Stimulated activated CD8-positive, alpha-beta memory T cell treated with anti-CD3 and anti-CD28 coated beads, Interleukin-4, amount 100 ng/mL, for 1 hour (primary cell): ENCODE measurements at places on chromosomes 2 and 18.

GRCh38 chr2:127087791-127088495, 19.0 kb downstream of the BIN1 start:
- DNase-seq: no peak

DNA sequence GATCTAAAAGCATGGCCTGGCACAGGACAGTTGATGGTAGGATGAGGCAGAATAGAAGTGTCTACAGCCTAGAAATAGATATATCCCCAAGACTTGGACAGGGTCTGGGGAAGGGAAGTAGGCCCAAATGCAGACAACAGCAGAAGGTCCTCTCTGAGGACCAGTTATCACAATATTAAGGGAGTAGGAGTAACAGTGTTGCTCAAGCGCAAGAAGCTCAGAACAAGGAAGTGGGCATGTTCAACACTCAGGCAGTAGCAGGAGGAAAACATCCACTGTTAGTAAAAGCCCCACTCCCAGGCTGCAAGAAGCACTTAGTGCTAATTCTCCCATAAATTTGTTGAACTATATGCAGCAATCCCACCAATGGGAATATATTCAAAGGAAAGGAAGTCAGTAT, 314.7 kb downstream of the METTL4 start:
- no peak for DNase-seq

- no peak for DNase-seq
Measured at GRCh38 chr2:112480530-112481049, 1.4 kb upstream of the TTL start.

DNA sequence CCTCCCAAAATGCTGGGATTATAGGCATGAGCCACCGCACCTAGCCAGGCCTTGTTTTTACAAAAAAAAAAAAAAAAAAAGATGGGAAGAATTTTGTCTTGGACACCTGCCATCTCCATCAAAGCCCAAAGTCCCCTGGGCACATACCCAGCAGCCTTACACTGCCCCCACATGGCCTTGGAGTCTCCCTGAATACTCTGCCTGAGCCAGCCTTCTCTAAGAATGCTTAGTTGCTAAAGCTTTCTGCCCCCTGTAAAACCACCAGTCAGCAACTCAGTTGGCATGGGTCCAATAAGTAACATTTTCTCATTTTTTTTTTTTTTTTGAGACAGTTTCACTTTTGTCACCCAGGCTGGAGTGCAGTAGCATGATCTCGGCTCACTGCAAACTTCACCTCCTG, 40.6 kb downstream of the SPC25 start:
- no peak for DNase-seq

GRCh38 chr2:174259981-174260380, 11.6 kb upstream of the OLA1 start:
- DNase-seq: no peak

DNA sequence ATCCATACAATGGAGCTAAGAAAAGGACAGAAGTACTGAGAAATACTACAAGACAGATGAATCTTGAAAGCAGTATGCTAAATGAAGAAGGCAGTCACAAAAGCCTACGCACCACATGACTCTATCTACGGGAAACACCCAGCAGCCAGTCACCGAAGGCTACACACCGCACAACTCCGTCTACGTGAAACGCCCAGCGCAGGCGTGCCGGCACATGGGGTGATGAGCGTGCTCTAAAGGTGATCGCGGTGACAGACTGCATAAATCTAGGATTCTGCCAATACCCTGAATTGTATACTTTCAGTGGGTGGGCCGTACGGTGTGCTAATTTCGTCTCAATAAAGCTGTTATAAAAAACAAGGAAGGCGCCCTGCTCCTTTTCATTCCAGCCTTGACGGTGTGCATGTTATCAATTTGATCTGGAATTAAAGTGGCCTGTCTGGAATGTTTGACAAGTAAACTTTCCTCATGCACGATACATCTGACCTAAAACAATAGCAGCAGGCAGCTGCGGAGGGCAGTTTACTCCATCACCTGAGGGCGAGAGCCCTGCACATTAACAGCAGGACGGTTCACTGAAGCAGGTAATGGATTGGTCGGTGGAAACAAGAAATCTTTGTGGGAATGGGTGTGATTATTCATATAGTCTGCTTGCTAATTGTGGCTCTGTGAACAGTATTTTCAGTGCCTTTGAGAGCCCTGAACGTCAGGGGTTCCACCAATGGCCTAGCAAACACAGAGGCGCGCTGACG, 86.2 kb upstream of the SALL3 start:
- no peak for DNase-seq

DNA sequence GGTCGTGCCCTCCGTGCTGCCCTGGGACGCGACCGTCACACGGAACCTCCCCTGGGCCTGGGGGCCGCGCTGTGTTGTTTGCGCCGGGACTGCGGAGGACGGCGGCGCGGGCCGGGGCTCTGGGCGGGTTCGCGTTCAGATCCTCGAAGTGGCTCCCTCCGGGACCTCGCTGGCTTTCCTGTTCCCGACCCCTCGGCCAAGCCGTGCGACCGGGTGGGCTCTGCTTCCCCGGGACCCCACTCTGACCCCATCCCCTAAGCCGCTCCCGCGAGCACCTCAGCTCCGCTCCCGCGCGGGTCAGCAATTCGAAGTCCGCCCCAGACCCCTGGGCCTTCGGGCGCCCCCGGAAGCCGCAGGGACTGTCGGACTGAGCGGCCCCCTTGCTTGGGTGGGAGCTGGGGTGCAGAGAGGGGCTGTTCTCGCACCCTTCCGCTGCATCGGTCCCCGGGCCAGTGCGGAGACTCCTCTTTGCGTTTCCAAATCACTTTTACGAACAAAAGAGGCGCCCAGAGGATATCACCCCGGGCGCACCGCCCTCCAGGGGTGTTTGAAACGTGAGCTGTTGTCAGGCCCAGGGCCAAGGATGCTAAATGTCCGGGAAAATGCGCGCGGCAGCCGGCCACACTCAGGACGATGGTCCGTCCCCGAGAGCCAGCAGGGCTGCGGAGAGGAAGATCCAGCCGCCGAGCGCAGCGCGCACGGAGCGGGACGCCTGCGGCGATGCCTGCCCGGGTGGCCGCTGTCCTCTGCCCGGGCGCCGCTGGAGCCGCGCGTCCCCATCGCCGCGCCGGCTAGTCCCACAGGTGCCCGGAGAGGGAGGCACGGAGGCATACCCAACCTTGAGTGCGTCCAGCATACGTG, 73.5 kb downstream of the ZCCHC2 start:
- DNase-seq: no peak

GRCh38 chr2:2586068-2586776, 255.1 kb upstream of the MYT1L start:
- no peak for DNase-seq

DNA sequence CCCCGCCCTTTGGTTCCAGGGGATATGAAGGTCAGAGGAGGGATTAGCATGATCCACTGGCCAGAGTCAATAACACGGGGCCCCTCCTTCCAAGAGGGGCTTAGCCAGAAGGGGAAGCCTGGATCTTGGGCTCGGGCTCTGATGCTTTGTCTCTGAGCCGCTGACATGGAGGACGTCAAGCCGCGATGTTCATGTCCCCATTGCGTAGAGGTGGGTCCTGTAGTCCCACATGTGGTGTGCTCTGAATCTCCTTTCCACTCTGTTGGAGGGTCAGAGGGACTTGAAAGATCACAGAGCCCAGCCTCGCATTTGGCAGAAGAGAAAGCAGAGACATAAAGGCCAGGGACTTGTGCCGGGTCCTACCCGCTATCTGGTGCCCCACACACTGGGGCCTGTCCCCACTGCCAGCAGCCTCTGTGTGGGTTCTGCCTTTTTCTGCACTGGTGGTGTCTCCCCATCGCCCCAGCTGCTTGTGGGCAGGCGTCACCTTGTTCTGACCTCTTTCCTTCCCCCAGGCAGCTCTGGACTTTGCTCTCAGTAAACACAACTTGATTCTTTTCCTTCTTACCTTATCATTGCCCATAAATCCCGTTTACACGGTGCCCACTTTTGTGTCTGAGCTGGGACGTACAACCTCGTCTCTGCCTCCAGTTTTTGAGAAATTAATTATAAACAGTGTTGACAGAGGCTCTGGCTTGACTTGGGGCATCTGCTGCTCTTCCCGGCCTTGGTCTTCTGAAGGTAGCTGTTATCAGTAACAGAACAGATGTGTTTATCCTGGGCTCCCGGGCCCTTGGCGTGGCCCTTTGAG, 48.8 kb downstream of the SH3BP4 start:
- no peak for DNase-seq

DNA sequence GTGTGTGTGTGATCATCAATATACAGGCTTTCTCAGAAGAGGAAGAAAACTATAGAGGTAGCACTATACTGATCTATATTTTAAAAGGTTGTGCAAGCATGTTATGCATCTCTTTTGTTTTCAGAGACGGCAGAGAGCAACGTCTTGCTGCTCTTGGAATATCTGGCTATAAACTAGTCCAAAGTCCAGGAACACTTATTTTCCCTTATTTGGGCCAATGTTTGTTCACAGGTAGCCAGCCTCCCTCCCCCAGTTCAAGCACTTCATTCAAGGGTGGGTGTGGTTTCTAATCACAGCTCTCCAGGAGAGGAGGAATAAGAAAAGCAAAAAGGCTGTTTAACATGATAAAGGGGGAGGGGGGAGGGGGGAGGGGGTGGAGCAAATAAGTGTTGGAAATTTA, 4.2 kb downstream of the FZD5 start:
- no peak for DNase-seq

DNA sequence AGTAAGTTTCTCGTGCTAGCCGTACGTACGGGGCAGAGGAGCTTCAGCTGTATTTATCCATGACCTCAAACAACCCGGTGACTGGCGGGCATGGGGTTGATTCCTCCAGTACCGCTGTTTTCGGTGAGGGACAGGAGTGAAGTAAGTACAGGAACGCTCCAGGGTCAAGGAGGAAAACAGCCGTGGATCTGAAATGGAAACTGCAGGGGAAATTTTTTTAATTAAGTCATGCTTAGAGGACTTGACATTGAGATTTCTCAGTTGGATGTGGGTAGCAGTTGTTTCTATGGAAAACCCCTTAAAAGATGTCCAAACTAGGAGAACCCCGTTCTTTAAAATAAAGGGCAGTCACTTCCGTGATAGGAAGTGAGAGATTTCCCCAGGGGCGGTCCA, 1.2 kb downstream of the RAB12 start:
- DNase-seq: no peak

GRCh38 chr2:42167458-42167857, 1.7 kb upstream of the EML4 start:
- DNase-seq: no peak

- DNase-seq: no peak
Measured at GRCh38 chr2:134736167-134736880, 17.5 kb upstream of the TMEM163 start.

DNA sequence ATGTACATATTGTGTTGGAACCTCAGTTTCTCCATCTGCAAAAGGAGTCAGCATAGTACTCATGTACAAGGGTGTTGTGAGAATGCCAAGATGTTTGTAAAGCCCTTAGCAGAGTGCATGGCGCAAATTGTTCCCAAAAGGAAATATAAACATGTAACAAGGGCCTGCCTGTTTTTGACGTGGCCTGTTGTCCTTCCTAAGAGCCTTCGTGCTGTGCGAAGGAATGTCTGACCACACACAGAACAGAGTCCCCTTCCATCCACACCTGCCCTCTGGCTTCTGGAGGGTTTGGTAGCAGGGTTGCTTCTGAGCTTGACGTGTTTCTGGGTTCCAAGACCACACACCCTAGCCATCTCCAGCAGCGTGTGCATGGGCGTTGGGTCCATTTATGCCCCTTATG, 34.9 kb downstream of the CABLES1 start:
- DNase-seq: no peak

- DNase-seq: no peak
Measured at GRCh38 chr2:111701266-111701665, 182.7 kb downstream of the ANAPC1 start.

- DNase-seq: no peak
Measured at GRCh38 chr18:70411876-70412435, 123.1 kb downstream of the SOCS6 start.

- DNase-seq: no peak
Measured at GRCh38 chr2:215748446-215748845, 264.9 kb downstream of the MREG start.

- DNase-seq: no peak
Measured at GRCh38 chr2:147026664-147027295, 818.0 kb upstream of the ACVR2A start.

GRCh38 chr2:23423873-23424680, 39.1 kb downstream of the KLHL29 start:
- no peak for DNase-seq

- no peak for DNase-seq
Measured at GRCh38 chr18:71899707-71900472, 644.3 kb downstream of the CBLN2 start.

DNA sequence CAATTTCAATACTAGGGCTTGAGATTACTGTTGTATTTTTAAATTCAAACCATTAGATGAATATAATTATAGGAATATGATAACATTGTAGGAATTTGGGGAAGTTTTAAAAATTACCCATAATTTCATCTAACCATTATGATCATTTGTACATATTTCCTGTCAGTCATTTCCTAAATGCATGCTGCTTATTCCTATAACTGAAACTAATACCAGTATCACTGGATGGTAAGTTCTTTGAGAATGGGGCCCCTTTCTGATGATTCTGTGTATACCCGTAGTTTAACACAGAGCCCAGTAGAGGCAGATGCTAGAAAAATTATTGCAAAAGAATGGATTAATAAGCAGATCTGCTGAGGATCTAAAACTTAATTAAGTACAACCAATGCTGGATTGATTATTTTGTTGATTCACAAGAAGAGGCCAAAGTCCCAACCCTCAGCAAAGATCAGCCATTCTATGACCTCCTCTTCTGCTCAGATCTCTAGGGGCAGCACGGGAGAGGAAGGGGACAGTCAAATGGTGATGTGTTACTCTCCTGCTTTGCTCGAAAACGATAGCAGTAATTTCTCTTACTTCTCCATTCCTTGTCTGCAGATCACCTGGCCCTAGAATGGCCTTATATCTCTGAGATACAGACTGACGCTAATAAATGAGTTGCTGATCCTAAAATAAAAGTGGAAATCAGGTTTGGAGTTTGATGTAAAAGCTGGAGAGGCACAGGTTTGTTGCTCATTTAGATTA, 69.5 kb upstream of the PELI1 start:
- DNase-seq: no peak

DNA sequence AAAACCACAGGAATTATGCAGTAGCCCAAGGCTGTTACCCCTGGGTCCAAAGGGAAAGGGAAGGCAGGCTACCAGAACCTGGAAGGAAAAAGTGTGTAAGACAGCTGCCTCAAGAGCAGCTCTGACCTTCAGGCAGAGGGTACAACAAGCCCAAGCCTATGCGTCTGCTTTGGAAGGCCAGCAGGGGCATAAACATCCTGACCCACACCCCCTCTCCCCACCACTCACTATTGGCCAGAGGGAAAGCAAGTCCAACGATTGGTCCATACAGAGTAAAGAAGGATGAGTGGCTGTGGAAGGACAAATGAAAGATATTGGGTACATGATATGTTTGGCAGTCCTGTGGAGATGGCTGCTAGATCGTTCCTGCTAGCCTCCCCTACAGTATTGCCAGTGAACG, 227.6 kb upstream of the HNRNPA3 start:
- no peak for DNase-seq

- no peak for DNase-seq
Measured at GRCh38 chr2:223538920-223539440, 63.2 kb downstream of the SCG2 start.

- DNase-seq: no peak
Measured at GRCh38 chr18:67805261-67805660, 288.7 kb upstream of the DSEL start.

- DNase-seq: no peak
Measured at GRCh38 chr2:160909781-160910242, 250.4 kb upstream of the TANK start.
